ENCODE measurements at places on chromosomes 1 and 21. TPM values are rescaled to one million over a fixed set of nuclear protein-coding genes. Genes with fewer than 3 reads are reported as not detected.

The LGR6 gene
- total RNA-seq = not detected

The IL20 gene
- not detected for total RNA-seq

The PODN gene
- 1.5 TPM for total RNA-seq

The GPR3 gene
- total RNA-seq = 0.89 TPM

The EFNA3 gene
- total RNA-seq = 1.8 TPM

The HIPK1 gene
- total RNA-seq = 27.3 TPM

The PCNX2 gene
- 29.7 TPM for total RNA-seq

The KRTAP11-1 gene
- total RNA-seq = not detected

The AK5 gene
- total RNA-seq = 10.6 TPM

The CFHR5 gene
- total RNA-seq = not detected

The WDR47 gene
- total RNA-seq = 23.8 TPM

The S100B gene
- total RNA-seq = not detected

The RGS1 gene
- not detected for total RNA-seq

The OR2T11 gene
- not detected for total RNA-seq

The OR2G6 gene
- total RNA-seq = not detected

The AGMAT gene
- total RNA-seq = 1.5 TPM

The LCE1F gene
- total RNA-seq = not detected

The PCAT6 gene
- total RNA-seq = 0.89 TPM

The MYOC gene
- not detected for total RNA-seq

The SH3D21 gene
- total RNA-seq = 10.5 TPM

The SPRR2G gene
- not detected for total RNA-seq

The WASF2 gene
- total RNA-seq = 36.5 TPM

The SEC16B gene
- total RNA-seq = 3.6 TPM

The TAF5L gene
- 19.2 TPM for total RNA-seq

The NBPF11 gene
- total RNA-seq = 4.5 TPM

The AMY1B gene
- not detected for total RNA-seq

The MAN1C1 gene
- total RNA-seq = 0.65 TPM

The ANKRD35 gene
- total RNA-seq = 0.42 TPM

The DYNLT5 gene
- total RNA-seq = 0.30 TPM

The GIPC2 gene
- total RNA-seq = 1.2 TPM

The CASQ1 gene
- not detected for total RNA-seq

The AADACL4 gene
- not detected for total RNA-seq

The FMO4 gene
- 0.89 TPM for total RNA-seq

All from smooth muscle cell of the umbilical artery (primary cell).